ENCODE measurements at places on chromosomes 13 and 19. TPM values are rescaled to one million over a fixed set of nuclear protein-coding genes. Genes with fewer than 3 reads are reported as not detected.

The PRR19 gene
- 2.1 TPM for polyA plus RNA-seq

The LILRB3 gene
- polyA plus RNA-seq: 1.3 TPM

DNA sequence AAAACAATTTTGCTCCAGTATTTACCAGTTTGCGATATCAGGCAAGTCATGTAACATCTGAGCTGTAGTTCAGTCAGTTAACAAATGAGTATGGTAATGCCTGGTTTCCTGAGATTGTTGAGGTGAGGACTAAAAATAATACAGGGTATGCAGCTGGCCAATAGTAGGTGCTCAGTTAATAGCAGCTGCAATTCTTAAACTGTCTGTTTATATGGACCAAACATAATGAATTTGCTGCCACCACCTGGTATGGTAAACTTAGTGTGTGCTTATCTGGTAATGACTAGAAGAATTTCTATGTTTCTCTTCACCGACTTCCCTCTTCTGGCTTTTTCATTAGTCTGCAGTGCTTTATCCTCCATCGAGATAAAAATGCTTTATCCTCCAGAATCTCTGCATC lies 9.1 kb downstream of the ZMYM2 start:
- no peak for DNase-seq

- DNase-seq: no peak
These were observed 3.1 kb upstream of the SUCLA2 start for GRCh38 chr13:48004201-48004600.

GRCh38 chr19:39246951-39247669 lies 1.5 kb downstream of the IFNL4 start:
- no peak for DNase-seq

DNA sequence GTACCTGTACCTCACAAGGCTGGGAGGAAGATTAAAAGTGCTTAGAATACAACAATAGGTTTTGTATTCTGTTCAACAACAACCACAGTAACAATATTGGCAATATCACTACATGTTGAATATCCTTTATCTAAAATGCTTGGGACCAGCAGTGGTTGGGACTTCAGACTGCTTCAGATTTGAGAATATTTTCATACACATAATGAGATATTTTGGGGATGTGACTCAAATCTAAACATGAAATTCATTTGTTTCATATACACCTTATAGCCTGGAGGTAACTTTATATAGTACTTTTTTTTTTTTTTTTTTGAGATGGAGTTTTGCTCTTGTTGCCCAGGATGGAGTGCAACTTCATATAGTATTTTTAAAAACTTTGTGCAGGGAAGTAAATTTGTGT lies 73.9 kb downstream of the USP12 start:
- DNase-seq: no peak

Data from right renal pelvis (tissue), 4 donors.